ENCODE measurements at places on chromosomes 12 and 14.

GRCh38 chr12:96241846-96242256 is 47.7 kb downstream of the ELK3 start:
- no peak for DNase-seq

- peak; percentile 23 for DNase-seq
Observed at GRCh38 chr14:76708028-76708427, 53.2 kb upstream of the VASH1 start.

GRCh38 chr14:85459361-85460000 is 70.5 kb upstream of the FLRT2 start:
- no peak for DNase-seq

DNA sequence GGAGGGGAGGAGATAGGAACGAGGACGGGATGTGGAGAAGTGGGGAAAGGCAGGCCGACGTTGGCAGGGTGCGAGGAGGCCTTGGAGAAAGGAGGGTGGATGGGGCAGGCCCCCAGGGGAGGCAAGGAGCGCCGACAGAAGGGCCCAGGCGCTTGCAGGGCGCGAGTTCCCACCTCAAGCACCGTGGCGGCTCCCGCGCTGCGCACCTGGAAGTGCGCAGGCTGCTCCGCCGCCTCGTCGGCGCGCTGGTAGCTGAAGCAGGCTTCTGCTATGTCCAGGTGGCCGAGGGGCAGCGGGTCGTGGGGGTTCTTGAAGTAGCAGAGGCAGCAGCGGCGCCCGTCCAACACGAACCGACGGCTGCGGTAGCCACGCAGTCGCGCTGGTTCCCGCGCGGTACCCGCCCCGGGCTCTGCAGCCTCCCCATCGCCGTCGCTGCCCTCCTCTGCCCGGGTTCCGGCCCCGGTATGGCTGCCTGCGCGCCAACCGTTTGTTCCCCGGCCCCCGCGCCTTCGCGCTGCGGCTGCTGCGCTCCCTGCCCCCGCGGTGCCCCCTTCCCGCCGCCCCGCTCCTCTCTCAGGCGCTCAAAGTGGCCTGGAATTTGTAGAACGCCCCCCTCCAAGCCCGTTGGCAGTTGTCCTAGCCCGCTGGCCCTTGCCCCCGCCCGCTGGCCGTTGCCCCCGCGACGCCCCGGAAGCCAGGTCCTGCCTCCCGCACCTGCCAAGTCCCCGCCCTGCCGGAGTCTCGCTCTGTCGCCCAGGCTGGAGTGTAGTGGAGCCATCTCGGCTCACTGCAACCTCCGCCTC is 1.1 kb upstream of the ACTR6 start:
- DNase-seq = peak; percentile 65

DNA sequence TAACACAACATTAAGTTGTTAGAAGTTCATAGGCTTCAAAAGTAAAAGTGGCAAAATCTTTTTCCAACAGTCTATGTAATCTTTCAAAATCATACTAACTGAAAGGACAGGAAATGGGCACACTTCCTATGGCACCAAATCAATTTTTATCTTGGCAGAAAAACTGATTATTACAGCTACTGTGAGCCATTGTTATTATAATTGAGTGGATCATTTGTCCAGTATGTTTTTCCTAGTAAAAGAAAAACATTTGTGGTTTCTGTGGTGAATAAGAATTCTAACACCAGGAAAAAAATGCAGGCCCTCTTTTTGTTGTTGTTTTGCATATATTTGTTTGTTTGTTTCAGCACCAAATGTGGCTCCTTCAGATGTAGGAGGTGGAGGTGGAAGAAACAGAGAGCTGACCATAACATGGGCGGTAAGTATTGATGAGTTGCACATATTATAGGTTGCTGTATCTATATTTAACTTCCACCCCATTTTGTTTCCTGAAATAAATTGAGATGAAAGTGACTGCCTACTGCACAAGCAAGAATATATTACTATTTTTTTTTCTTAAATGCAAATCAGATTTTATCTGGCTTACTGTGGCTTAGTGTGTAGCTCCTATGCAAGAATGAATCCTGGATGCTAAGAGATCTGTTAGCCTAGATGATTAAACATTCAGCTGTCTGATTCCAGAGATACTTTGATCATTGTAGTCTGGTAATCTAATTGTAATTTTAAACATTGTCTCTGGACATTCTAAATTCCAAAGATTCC is 174.1 kb upstream of the PDZRN4 start:
- no peak for DNase-seq

- DNase-seq = peak; percentile 1
Observed at GRCh38 chr12:44889162-44889561, 13.0 kb upstream of the NELL2 start.

GRCh38 chr14:96713426-96713825 is 83.8 kb upstream of the VRK1 start:
- no peak for DNase-seq

DNA sequence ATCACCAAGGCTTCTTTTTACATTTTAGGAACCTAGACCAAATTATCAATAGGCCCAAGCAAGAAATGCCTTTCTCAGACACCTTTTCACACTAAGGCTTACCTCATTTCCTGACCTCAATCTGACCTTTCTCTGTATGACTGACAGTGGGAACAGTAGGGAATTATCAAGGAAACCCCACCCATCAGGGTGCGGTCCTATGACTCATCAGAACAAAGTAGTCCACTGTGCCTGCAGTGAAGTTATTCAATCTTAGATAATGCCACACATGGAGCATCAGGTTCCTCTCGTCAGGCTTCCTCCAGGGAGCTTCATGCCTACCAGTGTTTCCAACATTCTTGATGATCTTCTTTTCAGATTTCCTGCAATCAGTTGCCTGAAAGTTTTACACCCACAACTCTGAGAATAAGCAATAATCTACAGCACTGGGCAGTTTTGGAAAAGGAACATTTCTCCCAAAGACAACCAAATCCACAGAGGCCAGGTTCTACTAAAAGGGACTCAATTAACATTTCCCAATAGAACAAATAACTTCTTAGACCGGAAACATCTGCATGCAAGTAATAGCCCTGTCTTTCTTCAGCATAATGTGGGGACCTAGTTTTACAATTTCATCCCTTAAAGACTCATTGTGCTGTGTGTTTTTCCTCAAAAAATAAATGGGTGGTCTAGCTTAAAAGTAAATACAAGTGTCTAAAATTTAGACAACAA is 35.9 kb upstream of the TMTC2 start:
- peak; percentile 38 for DNase-seq

DNA sequence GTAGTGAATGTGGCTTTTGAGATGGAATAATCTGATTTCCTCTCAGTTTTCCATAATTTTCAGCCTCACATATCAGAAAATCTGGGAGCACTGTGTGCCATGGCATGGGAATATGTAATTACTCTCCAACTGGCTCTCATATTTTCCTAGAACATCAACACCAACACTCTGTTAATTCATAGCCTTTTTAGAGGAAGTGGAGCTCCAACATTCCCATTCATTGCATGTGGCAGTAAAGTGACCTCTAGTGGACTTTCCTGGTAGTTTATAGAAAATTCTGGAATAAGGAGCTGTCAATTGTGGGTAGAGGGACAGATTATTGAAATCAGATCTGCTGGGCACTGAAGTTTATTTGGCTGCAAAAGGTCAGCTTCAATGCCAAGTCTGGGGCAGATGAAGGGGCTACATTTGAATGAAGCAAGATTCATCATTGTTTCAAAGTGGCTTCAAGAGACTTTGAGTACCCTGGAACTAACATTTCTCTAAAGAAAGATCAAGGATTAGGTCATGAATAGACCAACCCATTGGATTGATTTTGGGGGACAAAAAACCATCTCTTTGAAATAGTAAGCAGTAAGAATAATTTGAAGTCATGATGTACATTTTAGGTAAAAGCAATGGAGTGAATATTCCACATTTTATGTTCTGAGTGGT is 23.6 kb upstream of the USP44 start:
- peak; percentile 72 for DNase-seq

- DNase-seq = no peak
Observed at GRCh38 chr12:70919176-70919575, 1.4 kb downstream of the PTPRR start.

Data from ELR (cell line).